ENCODE measurements at places on chromosomes 16 and 17.

GRCh38 chr17:48048384-48049126 lies 396 bp downstream of the NFE2L1 start:
- peak; percentile 40 for DNase-seq

GRCh38 chr16:57824888-57825287 lies 22.6 kb upstream of the KIFC3 start:
- no peak for DNase-seq

DNA sequence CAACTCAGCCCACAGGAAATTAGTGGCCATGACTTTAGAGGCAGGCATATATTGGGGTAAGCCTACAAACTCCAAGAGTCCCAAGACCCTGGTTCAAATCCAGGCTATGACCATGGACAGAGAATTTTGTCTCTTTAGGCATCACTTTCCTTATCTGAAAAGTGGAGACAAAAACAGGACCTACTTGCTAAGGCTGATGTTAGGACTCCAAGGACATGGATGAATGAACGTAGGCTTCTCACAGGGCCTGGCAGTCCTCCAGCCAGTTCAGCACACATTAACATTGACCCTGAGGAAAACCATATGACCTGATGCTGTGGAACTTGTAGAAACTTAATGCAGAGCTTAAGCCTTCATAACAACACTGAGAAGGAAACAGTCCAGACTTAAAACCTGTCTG lies 1.4 kb downstream of the FKBP10 start:
- no peak for DNase-seq

DNA sequence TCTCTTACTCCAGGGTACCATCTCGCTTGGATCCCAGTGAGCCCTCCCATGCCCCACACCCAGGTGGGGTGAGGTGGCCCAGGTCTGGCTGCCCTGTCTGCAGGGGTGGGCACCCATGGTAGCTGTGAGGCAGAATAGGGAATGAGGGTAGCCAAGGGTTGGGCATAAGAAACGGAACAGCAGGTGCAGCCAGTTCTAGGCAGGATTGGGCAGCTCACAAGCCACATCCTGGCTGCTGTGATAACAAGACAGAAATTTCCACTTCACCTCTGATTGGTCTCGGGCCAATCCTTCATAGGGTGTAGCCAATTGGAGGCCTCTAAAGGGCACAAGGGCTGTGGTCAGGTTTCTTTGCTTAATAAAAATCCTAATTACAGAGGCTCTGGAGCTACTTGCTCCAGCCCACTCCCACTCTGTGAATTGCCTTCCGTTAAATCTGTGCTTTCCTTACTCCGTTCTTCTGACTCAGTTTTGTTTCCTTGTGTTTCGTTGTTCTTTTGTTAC lies 1.5 kb upstream of the ARHGDIG start:
- DNase-seq = peak; percentile 15

DNA sequence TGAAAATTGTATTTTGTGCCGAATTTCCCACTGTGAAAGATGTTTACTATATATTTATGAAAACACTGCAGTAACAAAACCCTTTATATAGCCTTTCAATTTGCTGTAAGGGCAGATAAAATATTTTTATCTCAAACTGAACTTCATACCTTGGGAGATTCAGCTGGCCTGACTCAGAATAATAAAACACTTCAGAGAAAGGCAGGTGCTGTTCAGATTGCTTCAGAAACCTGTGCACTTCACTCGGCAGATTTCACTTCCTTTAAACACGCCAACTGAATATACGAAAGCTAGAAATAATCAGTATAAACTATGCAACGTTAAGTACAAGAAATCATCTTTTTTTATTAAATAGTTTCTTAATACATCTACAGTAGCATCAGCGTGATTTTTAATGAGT lies 839.1 kb upstream of the RBFOX1 start:
- no peak for DNase-seq

DNA sequence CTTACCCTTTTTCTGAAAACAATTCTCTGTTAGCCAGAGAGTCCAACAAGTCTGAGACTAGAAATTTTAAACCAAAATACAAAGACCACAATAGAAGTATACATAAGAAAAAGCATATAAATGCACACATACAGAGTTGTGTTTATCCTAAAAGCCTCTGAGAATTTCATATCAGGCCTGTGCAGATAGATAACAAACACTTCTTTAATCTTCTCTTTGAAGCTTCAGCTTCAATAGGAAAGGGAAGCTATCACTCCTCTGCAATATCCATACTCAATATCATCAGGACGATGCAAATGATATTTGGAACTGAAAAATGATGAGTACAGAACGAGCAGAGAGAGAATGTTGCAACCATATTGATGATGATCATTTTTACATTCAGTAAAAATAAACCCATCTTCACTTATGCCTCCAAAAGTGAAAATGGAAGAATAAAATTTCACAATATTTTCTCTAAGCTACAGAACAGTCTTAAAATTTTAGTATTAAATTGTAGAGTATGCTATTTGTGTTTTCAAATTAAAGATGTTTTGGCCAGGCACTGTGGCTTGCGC lies 61.6 kb downstream of the SKAP1 start:
- DNase-seq = no peak

DNA sequence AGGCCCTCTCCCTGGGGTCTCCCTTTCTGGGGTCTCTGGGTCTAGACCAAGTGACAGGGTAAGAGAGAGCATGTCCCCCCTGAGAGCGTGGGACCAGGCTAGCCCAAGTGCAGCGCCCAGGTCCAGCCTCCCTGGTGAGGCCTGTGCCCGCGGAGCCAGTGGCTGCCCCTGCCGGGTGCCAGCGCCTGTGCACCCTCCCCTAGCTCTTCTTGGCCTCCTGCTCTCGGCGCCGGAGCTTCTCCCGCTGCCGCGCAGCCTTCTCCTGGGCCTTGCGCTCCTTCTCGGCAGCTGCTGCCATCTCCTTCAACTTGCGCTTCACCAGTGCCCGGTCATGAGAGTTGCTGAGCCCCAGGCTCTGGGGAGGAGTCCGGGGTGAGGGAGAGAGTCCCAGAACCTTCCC lies 17.3 kb downstream of the SAMD14 start:
- DNase-seq = no peak

DNA sequence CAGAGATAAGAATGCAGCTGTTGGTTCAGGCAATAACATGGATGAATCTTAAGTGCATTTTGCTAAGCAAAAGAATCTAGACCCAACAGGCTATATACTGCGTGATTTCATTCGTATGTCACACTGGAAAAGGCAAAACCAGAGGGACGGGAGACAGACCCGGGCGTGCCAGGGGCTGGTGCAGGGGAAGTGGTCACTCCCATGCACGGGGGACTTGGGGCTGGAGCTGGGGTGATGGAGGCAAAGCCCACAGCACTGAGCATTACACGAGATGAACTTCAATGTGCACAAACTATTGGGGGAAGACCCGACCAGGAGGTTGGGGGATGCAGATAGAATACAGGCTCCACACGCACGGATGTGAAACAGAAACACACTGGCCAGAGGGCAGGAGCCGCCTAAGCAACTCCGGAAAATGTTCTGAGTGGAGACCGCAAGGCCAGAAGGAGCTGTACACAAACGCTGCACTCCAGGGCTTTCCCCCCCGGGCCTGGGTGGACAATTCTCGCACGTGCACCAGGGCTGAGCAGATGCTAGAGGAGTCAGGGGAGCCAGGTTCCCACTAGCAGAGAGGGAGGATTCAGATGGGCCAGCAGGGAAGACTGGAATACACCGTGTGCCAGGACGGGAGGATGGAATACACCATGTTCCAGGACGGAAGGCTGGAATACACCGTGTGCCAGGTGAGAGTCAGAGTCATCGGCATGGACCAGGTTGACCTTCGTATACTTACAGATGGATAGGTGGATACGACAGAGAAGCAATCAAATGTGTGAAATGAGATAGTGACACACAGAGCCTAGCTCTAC lies 11.3 kb downstream of the LMF1 start:
- no peak for DNase-seq

DNA sequence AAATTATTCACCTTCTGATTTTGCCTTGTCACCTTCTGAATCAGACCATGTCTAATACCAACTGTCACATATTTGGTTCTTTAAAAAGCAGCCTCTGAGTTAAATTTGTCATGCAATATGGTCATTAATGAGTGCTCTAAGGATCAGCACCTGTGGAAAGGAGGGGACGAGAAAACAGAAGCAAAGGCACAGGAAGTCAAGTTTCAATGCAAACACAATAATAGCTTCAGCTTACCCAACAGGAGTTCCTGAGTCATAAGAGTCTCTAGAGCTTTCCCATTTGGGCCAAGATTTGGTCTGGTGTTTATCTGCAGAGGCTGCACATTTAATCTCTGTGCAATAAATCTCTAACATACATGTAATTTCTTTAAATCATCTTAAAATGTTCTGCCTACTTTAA lies 889.8 kb downstream of the CDH8 start:
- DNase-seq = no peak

DNA sequence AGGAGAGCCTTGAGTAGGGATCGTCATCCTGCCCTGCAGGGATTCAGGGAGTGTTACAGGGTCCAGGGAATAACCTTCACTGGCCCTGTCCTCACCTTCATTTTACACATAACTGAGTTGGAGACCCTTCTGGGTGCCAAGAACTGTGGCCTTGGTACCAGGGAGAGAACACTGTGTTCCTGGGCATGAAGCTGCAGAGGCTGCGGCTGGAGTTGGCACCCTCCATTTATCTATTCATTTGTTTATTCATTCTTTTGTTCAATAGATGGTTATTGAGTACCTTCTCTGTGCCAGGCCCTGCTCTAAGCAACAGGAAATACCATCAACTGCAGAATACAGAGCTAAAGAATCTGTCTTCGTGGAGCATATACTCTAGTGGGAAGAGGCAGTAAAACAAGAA lies 6.7 kb downstream of the ABCC3 start:
- DNase-seq = no peak

- DNase-seq = no peak
Observed at GRCh38 chr16:8628981-8629725, 7.7 kb downstream of the METTL22 start.

DNA sequence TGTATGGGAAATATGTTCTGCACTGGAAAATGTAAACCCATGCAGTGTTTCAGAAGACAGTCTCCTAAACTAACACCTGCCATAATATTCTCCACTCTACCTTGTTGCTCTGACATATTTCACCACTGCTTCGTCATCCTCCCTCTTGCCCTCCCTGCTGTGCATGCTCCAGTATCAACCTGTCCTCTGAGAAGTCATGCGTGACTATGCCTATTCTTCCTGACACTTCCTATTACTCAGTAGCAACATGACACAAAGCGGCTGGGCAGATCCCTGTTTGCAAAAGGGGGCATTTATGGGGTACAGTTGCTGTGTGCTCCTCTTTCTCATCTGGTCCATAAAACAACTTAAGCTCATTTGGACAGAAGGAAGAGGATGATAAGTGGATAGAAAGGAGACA lies 805.6 kb upstream of the EEF2KMT start:
- no peak for DNase-seq

- DNase-seq = no peak
Observed at GRCh38 chr17:61209525-61209924, 190.1 kb upstream of the TBX2 start.

DNA sequence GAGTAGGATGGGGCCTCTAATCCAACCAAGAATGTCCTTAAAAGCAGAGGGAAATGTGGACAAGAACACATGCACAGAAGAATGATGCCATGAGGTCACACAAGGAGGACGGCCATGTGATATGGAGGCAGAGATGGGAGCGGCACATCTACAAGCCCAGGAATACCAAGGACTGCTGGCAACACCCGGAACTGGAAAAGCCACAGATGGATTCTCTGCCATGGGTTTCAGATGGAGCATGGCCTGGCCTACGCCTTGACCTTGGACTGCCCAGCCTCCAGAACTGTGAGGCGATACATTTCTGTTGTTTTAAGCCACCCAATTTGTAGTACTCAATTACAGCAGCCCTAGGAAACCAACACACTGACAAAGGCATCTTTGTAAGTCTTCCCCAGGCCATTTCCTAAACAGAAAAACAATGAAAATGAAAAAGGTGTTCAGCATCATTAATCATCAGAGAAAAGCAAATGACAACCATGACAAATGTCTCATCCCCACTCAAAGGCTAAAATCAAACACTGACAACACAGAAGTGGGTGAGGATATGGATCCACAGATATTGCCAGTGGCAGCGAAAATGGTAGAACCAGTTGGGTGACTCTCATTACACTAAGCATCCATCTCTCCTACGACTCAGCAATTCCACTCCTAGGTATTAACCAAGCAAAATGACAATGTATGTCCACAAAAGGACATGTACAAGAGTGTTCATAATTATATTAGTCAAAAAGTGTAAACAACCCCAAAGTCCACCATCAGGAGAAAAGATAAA lies 76.9 kb upstream of the CNEP1R1 start:
- no peak for DNase-seq

DNA sequence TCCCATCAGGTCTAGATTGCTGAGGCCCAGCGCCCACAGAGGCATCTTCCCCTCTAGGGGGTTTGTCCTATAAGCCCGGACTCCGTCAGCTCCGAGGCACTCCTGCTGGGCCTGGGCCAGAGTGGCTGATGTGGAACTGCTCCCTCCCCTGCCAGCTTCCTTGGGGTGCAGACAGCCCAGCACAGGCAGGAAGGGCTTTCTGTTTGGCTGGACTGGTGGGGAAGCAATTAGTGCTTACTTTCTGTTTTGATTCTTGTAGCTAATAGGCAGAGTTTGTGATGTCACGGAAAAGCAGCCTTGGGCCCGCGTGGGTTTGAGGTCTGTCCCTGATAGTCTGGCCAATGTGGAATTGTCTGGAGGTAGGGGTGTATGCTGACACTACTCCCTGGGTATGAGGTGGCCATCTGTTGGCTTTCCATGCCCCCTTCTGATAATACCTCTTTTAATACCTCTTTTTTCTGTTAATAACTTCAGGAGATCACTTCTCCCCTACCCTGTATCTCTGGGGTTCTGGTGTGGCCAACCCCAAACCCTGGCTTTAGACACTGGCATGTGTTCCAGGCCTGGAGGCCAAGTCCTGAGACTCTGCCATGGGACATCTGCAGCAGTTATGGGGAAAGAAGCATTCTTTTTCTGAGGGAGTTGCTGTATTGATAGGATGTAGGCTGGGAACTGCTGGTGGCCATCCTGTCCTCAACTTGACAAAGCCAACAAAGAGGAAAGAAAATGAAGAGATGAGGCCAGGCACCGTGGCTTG lies 190.9 kb downstream of the RAB11FIP4 start:
- DNase-seq = no peak

DNA sequence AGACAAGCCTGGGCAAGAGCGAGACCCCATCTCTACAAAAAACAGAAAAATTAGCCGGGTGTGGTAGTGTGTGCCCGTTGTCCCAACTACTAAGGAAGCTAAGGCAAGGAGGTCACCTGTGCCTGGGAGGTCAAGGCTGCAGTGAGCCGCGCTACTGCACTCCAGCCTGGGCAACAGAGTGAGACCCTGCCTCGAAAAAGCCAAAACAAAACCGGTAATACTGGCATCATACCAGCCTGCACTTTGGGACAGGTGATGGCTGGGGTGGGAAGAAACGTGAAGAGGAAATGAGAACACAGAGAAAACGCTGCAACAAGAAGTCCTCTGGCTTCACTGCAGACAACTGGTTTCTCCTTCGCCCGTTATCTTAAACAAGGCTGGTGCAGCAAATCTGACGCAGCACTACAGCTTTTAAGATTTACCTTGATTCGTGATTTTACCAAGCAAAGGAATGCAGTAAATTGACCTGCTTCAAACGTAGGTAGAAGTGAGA lies 725 bp upstream of the CASC3 start:
- DNase-seq = no peak

Data from activated naive CD4-positive, alpha-beta T cell treated with Interleukin-2 at 50 U/mL for 16 hours (primary cell).